ENCODE measurements at places on chromosomes 7 and 10.

- DNase-seq = no peak
Observed at GRCh38 chr10:98351831-98352402, 63.1 kb downstream of the PYROXD2 start.

DNA sequence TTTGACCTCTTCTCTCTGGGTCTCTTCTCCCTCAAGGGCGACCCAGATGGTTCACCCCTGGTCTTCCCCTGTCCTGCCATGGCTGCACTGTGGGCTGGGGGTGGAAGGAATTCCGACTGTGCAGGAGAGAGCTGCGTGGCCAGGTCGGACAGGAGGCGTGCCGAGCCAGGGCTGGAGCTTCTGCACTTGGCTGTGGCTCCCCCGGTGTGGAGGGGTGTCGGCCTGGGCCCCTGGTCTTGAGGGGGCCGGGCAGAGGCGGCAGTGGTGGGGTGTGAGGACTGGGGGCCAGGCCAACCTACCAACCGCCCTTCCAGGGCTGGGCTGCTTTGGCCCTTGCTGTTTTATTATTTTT, 74.9 kb upstream of the SHH start:
- DNase-seq = no peak

DNA sequence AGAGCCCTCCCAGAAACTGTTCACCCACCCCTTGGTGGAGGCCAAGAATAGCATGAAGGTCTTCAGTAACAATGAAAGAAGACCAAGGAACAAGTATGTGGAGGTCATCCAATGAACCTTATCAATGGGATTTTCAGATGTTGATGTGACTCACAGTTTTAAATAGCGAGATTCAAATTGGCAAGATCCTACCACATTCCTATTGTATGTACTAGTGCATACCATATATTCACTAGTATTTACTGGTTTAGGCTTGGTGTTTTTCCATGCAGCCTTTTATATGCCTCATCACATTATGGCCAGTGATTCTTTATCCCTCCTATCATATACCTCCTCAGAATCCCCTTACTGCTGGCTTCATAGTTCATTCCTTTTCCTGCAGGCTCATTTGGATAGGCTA, 54.4 kb downstream of the ITGB8 start:
- no peak for DNase-seq

GRCh38 chr7:3067606-3068380, 24.1 kb upstream of the CARD11 start:
- DNase-seq = no peak

- DNase-seq = no peak
Observed at GRCh38 chr10:62024026-62024701, 122.7 kb downstream of the ARID5B start.

GRCh38 chr10:8473205-8473604, 418.7 kb downstream of the GATA3 start:
- peak; percentile 57 for DNase-seq

GRCh38 chr7:137421366-137421765, 77.8 kb upstream of the PTN start:
- no peak for DNase-seq

GRCh38 chr7:77538281-77539212, 1.5 kb downstream of the PTPN12 start:
- DNase-seq = no peak

- no peak for DNase-seq
Observed at GRCh38 chr10:16585103-16585502, 63.4 kb upstream of the C1QL3 start.

DNA sequence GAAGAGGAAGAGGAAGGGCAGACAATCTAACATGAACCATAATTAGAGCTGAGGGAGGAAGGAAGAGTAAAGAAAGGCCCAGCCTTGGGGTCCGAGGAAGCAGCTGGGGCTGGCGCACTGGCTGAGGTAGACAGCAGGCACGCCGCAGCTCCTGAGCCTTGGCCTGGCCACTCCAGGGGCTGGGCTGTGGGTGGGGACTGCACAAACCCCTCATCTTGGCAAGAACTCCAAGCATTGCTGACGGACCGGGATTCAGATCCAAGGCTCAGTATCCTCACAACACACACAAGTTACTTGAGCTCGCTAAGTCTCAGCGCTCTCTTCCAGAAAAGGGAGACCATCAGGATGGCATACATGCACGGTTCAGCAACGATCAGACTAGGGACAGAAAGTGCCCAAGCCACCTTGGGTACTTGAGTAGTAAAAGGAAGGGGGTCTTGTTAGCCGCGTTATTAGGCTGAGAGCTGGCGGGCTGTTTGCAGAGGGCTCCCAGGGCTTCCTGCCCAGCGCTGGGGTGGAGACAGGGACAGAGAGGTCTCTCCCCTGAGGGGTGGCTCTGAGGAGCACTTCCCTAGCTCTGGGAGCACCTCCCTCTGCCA, 4.5 kb downstream of the TNS3 start:
- DNase-seq = no peak

DNA sequence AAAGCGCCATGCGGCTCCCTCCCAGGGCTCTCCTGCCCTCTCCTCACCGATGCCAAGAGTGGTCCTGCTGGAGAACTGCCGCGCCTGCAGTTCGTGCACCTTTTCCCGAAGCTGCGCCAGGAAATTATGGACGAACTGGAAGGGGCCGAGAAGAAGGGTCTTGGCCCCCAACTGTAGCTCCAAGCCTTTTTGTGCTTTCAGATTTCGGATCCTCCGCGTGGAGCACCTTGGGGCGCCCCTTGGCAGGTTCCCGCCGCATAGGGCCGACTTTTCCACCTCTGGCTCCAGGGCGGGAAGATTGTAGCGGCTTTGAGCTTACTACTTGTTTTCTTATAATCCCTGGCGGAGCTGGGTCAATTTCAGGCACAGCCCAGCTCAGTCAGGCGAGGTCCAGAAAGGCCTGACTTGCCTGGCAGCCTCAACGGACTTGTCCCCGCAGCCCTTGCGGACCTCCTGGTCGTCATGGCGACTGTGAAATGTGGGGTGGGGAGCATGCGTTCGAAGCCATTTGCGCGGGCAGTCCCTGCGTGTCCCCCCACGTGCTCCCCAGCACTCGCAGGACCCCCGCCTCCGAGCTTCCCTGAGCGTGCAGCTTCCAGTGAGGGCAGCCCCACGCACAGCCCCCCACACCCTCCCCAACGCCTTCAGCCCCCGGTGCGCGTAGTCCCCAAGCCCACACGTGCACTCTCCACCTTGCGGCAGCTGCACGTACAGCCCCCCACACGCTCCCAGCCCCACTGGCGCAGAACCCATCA, 129.9 kb downstream of the KBTBD2 start:
- no peak for DNase-seq

DNA sequence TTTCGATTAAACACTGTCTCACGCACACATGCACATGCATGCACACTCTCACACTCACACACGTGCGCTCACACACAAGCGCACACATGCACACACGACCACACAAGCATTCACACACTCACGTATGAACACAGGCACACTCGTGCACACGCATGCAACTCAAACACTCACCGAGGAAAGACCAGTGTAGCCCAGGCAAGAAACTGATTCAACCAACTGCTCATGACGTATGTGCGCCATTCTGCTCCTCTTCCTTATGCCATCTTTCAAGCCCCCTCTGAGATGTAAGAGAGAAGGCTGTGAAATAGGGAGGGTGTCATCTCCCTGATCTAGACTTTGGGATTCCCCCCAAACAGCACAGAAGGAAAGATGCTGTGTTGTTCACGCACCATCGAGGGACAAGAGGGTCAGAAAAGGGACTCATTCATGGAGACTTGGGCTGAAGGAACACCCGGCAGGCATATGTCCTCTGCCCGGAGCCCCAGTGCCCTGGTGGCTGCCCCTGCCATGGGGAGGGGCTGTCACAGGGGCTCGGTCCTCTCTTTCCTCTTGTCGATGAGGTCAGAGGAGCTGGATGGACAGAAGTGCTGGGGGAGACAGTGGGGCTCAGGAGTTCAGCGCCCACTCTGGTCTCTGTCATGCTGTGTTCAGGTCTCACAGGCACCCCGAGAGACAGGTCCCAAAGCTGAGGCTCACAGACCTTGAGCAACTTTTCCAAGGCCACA, 130.1 kb upstream of the SHH start:
- no peak for DNase-seq

GRCh38 chr7:32943252-32944030, 13.8 kb upstream of the FKBP9 start:
- DNase-seq = no peak

DNA sequence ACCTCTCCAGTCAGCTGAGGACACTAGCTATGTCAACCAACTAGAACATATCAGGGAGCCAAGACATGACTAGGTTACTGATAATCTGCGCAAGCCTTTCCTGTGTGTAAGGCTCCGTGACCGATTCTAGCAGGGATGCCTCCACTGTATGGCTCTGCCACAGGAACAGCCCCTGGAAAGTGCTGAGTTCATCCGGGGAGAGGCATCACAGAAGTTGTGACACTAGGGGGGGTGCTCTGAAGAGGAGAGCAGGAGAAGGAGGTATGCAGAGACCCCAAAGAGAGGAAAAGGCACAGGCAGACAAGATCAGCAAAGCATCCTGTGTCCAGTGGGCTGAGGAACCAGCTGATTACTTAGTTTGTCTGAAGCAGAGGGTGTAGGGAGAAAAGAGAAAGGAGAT, 13.5 kb downstream of the UPP1 start:
- no peak for DNase-seq

All from CD4-positive, alpha-beta T cell treated with Interleukin-6 at 100 ng/mL for 8 hours (primary cell).